Stimulated activated CD8-positive, alpha-beta memory T cell treated with anti-CD3 and anti-CD28 coated beads, Interleukin-2, amount 100 ng/mL, for 48 hours (primary cell): ENCODE measurements at places on chromosomes 7 and 10.

GRCh38 chr10:28768227-28768626, 90.9 kb downstream of the BAMBI start:
- DNase-seq = no peak

DNA sequence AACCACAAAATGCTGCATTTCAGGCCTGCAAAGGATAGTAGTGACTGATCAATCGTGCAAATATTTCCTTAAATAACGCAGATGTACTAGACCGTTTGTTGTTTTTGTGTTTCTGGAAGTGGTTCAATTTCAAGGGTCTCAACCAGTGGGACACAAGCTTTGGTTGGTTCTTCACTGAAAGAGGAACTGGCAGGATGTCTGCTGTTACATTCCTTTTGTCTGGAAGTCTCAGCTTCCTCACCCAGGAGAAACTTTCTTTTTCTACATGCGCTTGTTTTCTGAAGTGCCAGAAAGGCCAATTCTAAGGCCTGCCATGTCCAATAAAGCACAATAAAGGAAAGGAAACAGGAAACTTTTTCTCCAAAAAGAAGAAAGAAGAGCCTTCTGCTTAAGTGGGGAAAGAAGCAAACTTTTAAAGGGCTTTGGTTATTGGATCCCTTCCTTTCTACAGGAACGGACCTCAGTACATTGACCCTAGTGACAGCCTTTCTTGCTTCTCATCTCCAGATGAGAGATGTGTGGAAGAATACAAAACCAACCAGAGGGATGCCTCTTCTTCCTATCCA, 4.1 kb downstream of the DKK1 start:
- DNase-seq = no peak

GRCh38 chr10:44966129-44966815, 6.7 kb downstream of the RASSF4 start:
- DNase-seq = no peak

GRCh38 chr7:118140468-118140867, 43.5 kb upstream of the LSM8 start:
- DNase-seq = no peak
